ENCODE measurements at places on chromosomes 16 and 17.

DNA sequence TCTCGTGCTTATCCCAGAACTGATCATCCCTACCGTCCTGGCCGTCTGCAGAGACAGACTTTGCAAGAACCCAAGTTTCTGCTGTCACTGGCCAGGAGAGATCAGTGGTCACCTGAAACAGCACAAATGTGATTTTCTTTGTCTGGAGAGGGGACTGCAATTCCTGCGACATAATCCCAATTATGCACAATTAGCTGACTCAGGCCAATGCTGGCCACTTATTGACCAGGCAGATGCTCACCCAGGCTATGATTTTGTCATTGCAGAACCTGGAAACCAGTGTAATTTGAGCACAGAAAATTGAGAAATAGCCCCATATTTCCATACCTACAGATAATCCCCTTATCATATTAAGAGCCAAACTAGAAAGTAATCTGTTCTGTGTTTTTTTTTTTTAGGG, 34.7 kb downstream of the SALL1 start:
- no peak for DNase-seq

- DNase-seq = peak; percentile 77
Measured at GRCh38 chr17:40063901-40064531, 1.3 kb downstream of the THRA start.

GRCh38 chr17:412211-413015, 59.8 kb upstream of the RPH3AL start:
- peak; percentile 54 for DNase-seq

DNA sequence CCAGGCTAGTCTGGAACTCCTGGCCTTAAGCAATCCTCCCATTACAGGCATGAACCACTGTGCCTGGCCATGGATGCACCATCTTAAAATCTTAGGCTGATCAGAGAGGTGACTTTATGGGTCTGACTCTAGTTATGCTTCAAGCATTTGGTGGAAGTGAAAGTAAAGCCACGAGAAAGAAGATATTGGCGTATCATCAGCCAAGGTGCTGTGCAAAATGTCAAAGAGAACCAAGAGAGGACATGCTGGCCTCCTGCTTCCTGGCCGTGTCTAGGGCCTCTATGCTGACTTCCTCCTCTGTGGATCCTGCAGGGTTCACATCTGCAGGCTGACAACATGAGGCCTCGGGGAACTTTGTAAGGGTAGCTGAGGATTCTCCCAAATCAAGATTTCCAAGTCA, 385.2 kb downstream of the MAF start:
- DNase-seq = no peak

- DNase-seq = no peak
Measured at GRCh38 chr16:23920446-23920845, 84.7 kb downstream of the PRKCB start.

- DNase-seq = no peak
Measured at GRCh38 chr17:246851-247421, 65.5 kb upstream of the DOC2B start.

- no peak for DNase-seq
Measured at GRCh38 chr17:51739245-51739886, 419.1 kb downstream of the CA10 start.

DNA sequence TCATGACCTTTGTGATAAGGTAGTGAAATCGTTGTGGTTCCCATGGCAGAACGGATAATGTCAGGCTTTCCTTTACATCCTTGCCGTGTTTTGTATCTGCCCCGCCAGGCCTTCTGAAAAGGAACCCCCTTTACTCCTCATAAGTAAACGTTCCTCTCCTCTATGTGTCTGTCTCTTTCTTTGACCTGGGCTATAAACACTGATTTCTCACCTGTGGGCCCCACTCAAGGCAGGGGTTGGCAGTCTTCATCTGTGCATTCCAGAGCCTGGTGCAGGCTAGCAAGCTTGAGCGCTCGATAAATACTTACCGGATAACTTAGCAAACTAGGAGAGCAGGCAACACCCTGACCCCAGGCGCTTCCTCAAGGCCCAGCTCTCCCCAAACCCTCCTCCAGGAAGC, 7.3 kb upstream of the HAP1 start:
- no peak for DNase-seq

DNA sequence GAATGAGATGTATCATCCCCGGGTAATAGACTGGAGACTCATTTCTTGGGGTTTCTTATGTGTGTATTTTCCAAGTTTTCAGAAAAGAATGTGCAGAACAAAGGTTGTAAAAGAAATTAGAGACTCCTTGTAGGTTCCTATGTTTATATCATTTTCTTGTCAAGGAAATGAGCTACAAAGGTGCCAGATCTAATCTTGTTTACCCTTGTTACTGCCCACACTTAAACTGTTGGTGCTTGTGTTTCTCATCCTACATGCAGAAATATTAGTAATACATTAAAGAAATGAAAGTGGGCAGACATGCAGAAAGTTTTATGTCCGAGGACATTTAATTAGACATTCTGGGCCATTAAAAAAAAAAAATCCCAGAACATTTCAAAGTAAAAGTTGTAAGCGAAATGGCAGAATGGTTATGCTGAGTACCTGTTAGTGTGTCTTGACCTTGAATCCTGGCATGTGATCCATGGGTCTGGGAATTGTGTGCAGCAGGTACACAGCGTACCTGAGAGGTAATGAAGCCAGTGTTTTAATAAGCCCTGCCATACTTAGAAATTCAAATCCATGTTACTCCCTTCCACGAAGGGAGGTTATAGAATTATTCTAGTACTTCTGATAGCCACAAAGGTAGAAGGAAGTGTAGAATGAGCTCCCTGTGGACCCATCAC, 62.6 kb upstream of the CACNG5 start:
- DNase-seq = no peak

DNA sequence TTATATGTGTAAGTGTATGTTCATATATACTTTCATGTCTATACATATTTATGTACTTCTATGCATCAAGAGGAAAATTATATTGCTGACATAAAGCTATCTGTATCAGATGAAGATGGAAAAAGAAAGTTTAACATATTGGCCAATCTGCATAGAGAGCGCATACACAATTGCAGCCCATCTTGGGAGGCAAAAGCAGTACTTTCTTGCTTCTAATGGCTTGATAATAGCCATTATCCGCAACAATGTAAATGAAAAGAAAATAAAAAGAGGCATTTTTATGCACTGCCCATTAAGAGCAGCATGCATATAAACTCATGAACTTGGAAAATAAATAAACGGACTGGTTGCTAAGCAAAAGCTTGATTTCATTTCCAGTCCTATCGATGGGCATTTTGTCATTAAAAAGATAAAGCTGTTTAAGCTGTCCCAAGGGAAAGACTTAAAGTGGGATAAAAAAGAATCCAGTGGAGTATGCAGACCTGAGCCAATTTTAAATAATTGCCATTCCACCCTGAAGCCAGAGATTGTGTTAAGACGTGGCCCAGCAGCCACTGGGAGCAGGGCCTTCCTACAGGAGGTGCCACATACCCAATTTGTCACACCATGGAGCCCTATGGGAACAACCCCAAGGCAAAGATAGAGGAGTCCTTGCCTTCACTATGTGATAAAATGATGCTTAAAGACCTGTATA, 183.6 kb upstream of the CDH11 start:
- DNase-seq = no peak

- no peak for DNase-seq
Measured at GRCh38 chr17:49694847-49695697, 12.7 kb downstream of the SLC35B1 start.

DNA sequence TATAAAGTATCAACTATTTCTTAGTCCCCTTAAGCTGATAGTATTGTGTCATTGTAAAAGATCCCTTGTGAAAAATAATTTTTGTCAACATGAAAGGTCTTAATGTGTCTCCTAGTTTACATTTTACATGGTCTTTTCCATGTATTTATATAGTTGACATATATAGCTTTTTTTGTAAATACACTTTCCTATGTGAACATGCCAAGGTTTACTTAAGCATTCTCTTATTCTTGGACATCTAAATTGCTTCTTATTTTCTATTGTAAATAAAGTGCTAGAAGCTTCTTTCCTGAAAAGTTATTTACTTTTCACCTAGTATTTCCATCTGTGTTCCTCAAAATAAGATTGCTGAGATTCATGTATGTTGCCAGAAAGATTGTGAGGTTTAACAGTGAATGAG, 29.3 kb downstream of the TENT4B start:
- no peak for DNase-seq

- no peak for DNase-seq
Measured at GRCh38 chr17:2222901-2223616, 80.5 kb downstream of the SMG6 start.

DNA sequence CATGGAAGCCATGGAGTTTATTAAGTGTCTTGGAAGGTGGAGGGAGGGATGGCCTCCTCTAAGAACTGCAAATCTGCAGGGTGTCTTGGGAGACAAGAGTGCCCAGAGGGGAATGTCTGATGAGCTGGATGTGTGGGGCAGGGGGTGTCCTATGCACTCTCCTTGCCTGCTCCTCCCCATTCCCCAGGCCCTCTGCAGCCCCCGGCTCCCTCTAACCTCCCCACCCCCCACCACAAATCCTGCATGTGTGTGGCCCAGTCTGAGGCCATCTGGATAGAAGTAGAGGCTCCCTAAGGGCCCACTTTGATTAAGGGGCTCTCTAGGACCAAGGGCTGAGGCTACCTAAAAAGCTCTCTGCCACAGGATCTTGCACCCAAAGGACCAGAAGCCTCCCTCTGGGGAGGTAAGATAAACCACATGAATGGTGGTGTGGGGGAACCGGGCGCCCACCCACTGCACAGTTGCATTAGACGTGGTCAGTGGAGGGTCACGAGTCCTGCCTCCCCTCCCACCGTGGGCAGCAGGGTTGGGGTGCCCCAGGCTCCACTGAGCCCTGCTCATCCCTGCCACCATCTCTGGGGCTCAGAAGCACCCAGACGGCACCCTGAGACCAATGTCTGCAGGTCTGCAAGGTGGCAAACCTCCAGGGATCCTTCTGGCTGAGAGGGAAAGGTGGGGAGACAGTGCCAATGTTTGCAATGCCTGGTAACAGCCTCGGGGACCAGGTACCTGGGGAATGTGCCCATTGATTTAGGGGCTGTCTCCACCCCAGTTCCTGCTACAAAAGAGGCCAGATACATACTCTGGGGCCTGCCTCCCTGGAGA, 618 bp downstream of the AANAT start:
- no peak for DNase-seq

GRCh38 chr16:5903153-5903552, 805.6 kb upstream of the EEF2KMT start:
- no peak for DNase-seq

- no peak for DNase-seq
Measured at GRCh38 chr16:79430191-79430678, 170.3 kb downstream of the MAF start.

DNA sequence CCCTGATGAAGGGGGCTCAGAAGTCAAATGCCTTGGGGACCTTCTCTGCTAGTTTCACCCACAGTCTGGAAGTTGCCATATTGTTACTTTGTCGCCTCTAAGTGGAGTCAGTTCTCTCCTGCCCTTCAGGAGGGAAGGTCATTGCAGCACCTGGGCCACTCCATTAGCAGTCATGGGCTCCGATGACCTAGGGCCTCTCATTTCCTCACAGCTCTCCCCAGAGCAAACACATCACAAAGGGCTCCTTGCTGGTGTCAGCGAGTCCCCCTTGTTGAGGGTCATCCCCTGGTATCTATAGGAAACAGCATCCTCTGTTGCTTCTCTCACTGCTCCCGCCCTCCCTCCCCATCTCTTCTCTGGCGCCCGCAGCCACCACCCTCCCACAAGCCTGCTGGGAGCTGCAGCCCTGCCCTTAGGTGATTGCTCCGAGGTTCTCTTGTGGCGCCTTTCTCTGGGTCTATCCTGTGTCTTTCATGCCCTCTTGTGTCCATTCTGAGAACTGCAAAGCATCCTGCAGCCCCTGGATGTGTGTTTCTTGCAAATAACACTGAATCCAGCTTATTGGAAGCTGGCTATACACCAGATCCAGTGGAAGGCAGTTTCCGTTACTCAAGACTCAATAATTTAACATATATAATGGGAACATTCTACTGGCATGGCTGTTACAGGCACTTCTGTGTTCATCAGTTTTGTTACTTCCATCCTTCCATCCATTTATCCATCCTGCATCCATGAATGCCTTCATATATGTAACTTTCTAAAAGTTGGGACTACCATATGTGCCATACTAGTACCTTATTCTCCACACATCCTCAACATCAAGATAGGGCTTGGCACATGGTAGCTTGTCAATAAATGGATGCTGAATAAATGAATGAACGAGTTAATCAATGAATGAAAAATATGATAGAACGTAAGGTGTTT, 21.2 kb downstream of the PDILT start:
- DNase-seq = peak; percentile 52

- DNase-seq = no peak
Measured at GRCh38 chr16:67953641-67954375, 9.9 kb upstream of the LCAT start.

DNA sequence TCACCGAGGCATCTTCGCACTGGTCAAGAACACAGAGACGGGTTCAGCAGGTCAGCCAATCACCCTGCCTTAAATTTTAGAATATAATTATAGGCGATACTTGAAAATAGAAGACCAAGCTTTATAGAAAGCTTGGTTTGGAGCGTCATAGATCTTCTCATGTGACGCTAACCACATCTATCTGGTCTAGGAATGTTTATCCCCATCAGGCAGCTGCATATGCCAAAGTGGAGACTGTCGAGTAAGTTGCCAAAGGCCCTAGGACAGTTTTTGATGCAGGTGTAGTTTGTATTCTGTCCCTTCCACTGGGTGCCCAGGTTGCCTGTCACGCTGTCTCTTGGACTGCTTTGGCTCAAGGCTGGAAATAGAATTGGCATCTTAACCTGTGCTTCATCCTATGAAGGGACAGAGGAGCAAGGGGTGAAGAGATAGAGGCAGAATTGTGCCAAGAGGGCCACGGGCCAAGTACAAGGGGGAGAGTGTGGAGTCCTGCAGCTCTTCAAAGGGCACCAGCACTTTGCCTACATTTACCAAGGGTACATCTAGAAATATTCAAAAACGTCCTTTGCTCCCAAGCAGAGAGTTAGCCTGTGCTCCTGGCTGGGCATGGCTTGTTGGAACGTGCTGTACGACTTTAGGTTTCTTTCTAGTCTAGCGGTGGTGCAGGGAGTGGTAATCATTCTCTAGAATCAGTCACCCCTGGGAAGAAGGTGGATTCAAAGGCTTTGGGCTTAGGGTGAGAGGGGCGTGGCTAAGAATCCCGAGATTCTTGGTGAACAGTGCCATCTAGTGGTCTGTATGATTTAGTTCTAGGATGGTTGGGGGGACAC, 5.3 kb upstream of the WIPI1 start:
- peak; percentile 77 for DNase-seq

GRCh38 chr17:82077617-82078358, 12.2 kb upstream of the DUS1L start:
- no peak for DNase-seq

DNA sequence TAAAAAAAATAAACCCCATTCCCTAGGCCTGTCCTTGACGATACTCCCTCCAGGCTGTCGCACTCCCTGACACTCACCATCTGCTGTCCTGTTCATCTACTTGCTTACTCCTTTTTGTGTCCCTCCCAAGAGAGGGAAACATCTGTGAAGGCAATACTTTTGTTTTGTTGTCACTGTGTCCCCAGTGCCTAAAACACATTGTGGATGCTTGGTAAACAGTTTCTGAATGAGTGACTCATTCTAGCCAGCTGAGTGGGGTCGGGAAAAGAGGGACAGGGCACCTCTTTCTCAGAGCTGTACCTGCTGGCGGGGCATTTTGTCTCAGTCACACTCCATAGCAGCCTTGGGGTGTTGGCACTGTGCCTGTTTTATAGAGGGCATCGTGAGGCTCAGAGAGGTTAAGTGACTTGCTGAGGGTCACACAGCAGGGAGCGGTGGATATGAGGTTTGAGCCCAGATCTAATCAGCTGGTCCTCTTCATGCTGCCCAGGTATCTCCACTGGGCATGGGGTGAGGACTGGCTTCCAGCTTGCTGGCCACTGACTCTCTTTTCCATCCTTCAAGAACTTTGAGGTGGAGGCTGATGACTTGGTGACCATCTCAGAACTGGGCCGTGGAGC, 15.6 kb downstream of the MAP2K3 start:
- no peak for DNase-seq

- peak; percentile 31 for DNase-seq
Measured at GRCh38 chr17:74059479-74060240, 143.8 kb upstream of the RPL38 start.

Measured in globus pallidus (tissue), 1 donor.